ENCODE measurements at places on chromosomes 3 and 15.

DNA sequence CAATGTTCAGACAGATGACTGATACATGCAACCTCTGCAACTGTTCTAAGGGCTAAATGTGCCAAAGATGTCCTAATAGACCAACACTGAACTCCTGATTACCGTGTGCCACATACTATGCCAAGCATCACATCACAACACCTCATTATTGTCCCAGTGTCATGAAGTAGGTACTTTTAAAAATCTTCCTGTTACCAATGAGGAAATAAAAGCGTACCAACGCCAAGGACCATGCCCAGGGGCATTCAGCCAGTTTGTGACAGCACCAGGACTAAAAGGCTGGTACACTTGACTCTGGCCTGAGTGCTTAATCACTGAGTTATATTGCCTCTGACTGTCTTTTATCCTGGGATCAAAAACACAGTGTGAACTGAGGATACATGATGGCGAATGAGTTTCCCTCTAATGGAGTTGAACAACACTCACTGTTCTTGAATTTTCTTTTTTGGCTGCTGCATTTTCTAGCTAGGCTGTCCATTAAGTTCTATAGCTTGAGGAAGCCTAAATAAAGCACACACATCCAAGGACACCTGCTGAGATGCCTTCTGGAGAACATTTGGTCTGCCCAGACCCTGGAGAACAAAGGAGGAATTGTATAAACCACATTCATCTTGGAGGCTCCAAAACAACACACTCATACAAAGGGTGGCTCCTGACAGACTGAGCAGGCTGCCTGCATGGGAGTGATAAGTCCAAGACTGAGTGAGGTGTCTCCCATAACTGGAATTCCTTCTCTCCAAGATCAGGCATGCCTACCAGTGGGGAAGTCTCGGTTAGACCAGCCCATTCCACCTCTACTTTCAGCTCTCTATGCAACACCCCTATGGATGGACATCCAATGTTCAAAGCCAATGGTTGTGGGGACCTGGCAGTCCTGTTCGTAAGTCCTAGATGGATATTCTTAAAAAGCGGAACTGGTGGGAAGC lies 126.7 kb upstream of the PRICKLE2 start:
- no peak for DNase-seq

DNA sequence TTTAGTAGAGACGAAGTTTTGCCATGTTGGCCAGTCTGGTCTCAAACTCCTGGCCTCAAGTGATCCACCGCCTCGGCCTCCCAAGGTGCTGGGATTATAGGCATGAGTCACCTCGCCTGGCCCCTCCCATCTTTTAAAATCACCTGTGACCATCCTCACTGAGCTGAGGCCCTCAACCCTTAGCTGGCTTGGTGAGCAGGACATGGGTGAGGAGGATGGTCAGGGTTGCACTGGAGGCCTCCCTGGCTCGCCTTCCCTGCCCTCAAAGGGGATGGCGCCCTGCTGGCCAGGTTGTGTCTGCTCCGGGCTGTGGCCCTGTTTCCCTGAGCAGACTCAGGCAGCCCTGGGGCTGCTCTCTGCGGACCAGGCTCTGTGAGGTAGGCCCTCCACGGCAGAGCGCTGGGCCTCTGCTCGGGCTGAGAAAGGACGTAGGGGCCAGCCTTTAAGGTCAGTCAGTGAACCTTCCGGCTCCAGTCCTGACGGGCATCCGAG lies 33.7 kb downstream of the SYNM start:
- no peak for DNase-seq

GRCh38 chr3:53402326-53402725 lies 55.0 kb upstream of the DCP1A start:
- no peak for DNase-seq

DNA sequence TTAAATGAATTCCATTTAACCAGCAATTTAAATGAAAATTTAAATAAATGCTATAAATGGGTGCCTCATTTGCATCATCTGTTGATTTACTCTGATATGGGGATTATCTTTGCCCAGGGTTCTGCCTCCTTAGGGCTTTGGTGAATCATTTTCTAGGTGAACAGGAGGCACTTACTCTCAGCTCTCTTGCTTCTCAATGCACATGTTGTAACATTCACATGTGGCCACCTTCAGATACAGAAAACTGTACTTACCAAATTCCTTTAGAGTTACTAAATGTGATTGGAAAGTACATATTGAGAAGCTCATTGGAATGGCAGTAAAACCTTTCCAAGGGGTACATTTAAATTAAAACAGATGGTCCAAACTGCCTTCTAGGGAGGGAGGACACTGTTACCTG lies 20.8 kb downstream of the GADL1 start:
- DNase-seq: no peak

GRCh38 chr15:67373971-67374370 lies 119.4 kb downstream of the IQCH start:
- no peak for DNase-seq

DNA sequence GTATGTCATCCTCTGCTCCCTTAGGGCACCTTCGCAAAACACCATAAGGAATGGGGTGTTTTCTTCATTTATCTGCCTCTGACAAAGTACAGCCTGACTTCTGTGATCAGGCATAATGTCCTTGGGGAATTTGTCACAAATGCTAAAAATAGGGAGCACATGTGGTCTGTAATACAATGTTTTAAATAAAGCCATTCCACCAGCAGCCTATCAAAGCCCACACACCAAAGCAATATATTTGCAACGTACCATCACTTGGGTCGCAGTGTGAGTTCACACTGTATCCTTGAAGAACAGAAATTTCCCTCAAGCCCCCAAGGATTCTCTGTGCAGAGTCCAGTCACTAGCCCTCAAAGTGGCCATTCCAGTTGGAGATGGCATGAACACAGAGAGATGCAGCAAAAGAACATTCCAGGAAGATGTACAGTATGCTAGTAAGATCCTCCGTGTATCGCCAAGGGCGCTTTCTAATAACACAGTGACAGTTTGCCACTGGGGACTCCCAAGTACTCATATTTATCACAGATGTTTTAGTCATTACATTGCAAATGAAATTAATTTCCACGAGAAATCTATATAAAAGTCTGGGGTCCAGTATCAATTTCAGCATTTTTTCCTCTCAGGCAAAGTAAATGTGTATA lies 246.7 kb downstream of the MCTP2 start:
- DNase-seq: no peak

DNA sequence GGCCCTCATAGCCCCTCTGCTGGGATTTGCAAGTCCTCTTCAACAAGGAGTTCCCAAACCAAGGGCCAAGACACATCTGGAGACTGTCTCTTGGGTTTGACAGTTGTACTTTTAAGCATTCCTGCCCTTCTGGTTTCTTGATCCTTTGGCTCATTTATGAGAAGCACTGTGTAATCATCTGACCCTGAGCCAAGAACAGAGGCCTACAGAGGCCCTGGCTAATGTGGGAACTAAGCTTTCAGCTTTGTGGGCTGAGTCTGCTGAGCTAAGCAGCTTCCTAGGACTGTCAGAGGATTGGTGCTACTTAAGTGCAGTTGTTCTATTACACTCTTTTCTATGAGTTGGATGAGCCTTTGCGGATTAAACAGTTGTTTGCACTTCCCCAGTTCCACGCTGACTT lies 178.3 kb downstream of the KBTBD8 start:
- no peak for DNase-seq

- no peak for DNase-seq
Observed at GRCh38 chr15:74368121-74368520, 675 bp upstream of the CYP11A1 start.

DNA sequence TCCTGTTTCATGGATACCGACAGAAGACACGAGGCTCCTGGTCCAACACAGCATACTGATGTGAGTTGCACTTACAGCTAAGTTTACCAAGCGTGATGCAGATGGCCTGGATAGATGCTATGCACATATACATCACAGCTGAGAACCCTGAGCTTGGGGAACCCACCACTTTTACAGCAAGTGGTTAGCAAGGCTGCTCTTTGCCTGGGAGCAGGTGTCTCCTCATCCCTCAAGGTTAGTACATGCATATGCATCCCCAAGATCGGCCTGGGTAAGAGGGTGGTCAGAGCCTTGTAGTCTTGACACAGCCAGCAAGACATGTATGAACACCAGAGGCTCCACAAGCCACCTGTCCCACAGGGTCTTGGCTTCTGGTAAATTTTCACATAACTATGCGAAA lies 28.3 kb downstream of the LRRC2 start:
- DNase-seq: no peak

Data from stimulated activated CD8-positive, alpha-beta memory T cell treated with anti-CD3 and anti-CD28 coated beads, Interleukin-4, amount 100 ng/mL, for 4 hours (primary cell).